ENCODE measurements at places on chromosomes 7 and 10. TPM values are rescaled to one million over a fixed set of nuclear protein-coding genes. Genes with fewer than 3 reads are reported as not detected.

The NEUROD6 gene
- not detected for polyA plus RNA-seq

The CFAP69 gene
- not detected for polyA plus RNA-seq

The KLHL7 gene
- polyA plus RNA-seq, result 21.0 TPM

The GJD4 gene
- not detected for polyA plus RNA-seq

The GIMAP8 gene
- polyA plus RNA-seq, result 22.5 TPM

The HOXA4 gene
- 0.20 TPM for polyA plus RNA-seq

The PRF1 gene
- polyA plus RNA-seq, result 2.7 TPM

The SPDYE1 gene
- not detected for polyA plus RNA-seq

The ELMO1 gene
- 46.6 TPM for polyA plus RNA-seq

The PDGFA gene
- polyA plus RNA-seq, result 0.29 TPM

The PSTK gene
- 4.7 TPM for polyA plus RNA-seq

The UPK3B gene
- not detected for polyA plus RNA-seq

The RARRES2 gene
- polyA plus RNA-seq, result not detected

The GPR141 gene
- polyA plus RNA-seq, result 25.4 TPM

DNA sequence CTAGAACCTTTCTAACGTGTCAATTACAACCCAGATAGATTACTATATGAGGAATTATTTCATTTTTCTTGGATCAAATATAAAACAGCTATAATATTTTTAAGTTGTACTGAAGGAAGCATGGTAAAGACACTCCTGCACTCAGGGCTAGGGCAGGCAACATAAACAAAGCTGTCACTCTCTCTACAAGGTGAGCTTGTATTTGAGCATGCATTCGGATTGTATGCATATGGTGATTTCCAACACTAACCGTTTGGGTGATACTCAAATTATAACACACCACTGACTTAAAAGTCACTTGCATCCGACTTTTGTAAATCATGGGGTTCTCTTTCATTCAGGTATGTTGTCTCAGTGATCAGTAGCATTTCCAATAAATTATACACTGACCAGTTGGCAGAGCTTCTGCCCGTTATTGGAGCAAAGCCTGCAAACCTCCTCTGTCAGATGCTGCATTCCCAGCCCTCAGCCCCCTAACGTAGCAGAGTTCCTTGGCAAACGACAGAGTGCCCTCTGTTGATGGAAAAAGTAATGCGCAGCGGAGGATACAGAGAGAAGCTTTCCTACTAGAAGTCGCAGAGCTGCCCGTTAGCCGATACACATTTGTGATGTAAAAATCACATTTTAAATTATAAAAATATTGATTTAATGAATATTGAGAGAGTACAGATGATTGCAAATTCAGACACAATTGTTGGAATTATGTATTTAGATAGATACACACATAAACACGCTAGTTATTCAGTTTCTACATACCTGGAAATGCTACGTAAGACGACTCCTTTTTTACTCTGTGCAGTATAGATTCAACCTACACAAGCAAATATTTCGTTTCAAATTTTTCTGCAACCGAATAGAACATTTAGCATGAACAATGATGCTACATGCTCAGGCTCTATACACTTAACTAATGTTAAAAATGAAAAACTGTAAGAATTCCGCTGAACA is 173.9 kb upstream of the SP4 start:
- DNase-seq, result no peak

- peak; percentile 84 for DNase-seq
Observed at GRCh38 chr10:86355571-86356038, 11.0 kb downstream of the GRID1 start.

DNA sequence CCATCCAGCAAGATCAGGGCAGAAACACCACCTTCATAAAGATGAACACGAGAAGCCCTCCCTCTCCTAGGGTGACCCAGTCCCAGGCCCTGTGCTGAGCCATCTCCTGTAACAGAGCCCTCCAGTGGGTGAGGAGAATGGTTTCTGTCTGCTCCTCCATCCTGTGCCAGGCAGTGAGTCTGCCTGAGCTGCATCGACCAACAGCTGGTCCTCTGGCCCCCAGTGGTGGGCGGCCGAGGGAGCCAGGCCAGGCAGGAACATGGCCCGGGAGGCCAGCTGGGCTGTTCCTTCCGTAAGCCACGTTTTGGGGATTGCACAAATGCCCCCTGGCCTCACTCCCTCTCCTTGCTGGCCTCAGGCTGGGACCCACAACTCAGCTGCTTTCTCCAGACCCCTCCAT is 73.5 kb downstream of the GRB10 start:
- DNase-seq, result no peak

DNA sequence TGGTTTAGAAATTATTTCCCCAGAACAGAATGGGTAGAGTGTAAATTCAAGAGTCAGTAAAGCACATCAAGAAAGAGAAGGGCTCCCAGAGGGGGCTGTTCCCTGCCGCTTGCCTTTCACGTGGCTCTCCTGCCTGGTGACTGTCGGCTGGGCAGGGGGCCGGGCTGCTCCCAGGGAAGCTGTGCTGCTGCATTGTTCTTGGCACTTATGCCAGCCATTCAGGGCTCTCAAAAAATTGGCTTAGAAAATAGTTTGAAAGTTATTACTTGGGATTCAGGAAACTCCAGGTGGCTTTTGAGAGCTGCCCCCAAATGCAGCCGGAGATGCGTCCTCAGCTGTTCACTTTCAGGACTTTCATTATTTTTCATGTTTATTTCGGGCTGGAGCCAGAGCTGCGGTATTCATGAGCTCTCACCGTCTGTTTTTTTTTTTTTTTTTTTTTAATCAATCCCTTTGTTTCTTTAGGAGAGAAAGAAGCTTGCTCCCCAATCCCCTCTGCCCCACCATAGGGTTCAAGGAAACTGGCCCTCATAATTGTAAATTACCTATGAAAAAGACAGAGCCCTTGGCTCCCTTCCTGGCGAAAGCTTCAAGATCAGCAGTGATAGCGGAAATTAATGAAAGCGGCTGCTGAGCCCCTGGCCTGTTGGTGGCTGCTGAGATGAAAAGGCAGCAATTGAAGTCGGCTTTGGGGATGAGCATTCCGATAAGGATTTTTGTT is 94.1 kb downstream of the SORCS3 start:
- no peak for DNase-seq

GRCh38 chr7:101549734-101550133 is 79.4 kb downstream of the MYL10 start:
- DNase-seq, result no peak

GRCh38 chr10:33252324-33252723 is 82.1 kb downstream of the NRP1 start:
- DNase-seq, result no peak

DNA sequence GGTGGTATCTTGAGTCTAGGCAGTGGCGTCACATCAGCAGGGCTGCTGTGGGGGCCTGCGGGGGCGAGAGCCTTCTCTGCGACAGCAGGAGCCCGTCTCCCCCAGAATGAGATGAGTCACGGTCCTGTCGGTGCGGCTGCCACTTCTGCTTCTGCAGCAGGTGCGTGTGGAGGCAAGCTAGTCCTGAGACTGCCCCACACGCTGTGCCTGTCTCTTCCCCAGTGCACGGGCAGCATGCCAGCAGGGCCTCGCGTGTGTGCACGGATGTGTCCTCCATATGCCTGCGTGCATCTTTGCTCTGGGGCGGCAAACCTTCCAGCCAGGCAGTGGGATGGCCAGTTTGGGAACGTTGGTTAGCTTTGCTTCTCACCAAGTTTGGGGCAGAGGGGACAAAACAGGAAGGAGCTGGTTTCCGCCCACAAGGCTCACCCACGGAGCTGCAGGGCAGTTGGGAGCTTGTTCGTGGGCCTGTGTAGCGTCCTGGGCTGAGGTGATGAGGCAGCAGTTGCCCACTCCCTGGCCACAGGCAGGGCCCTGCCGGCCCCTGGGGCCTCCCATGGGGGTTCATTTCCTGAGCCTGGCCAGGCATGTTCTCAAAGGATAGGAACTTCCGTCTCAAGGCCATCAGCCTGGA is 60.8 kb upstream of the PPIF start:
- peak; percentile 99 for DNase-seq

- DNase-seq, result no peak
Observed at GRCh38 chr7:98559958-98560357, 57.1 kb upstream of the NPTX2 start.

DNA sequence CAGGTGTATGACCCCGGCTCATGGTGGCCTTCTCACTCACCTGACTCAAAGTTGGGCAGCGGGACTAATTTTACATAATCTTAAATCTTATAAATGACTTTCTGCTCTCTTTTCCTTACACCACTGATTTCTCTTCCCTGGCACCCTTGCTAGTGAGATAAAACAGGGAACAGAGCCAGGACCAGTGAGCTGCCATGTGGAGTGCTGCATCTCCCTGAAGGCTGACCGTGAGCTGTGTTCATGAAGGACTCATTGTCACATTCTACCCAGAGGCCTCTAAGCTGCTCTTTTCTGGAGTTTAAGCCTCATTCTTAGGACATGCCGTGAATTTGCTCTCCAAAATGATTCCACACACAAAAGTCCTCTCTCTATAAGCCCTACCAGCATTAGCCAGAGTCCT is 762.3 kb downstream of the AUTS2 start:
- DNase-seq, result no peak

DNA sequence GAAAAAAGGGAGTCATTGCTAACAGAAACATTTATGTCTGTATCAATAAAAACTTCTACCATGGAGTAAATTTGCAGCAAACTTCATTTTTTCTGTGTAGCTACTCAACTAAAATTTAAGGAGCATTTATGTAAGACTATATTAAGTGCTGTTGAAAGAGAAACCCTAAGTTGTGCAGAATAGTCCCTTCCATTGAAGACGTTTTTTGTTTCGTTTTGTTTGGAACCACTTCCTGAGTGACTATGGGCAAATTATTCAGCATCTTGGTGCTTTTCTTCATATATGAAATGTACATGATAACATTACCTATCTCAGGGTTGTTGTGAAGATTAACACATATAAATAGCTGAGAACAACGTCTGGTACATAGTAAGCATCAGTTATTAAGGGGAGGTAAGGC is 24.3 kb downstream of the SEM1 start:
- DNase-seq, result no peak

GRCh38 chr7:43905956-43906330 is 453 bp downstream of the URGCP start:
- DNase-seq, result no peak

DNA sequence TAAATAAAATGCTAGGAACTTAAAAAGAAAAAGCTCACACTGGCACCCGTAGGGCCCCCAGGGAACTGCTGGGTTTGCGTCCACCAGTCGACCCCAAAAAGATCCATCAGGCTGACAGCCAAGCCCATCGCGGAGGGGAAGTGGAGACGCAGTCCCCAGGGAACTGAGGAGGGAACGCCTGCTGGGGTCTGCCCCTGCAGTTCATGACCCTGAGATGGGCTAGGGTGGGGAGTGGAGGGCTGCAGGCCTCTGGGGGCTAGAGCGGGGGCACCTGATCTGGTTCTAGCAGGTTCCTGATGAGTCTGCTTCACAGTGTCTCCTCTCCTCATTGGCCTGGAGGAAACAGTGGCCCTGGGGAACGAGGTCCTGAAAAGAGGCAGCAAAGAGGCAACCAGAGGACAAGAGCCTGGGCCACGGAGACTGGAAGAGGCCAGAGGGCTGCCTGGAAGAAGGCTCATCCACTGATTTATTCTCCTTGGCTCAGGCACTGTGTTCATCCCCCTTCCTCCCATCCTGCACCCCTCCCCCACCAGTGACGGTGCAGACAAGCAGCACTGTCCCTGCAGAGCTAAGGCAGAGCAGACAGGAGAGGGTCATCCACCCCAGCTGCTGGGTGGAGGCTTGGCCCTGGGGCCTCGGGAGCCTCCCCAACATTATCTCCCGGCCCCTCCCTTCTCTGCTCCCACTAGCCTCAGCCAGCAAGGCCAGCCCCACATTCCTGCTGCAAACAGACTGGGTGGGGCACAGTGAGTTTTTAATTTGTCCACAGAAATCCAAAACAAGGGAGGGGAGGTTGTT is 24.7 kb upstream of the HSPA12A start:
- DNase-seq, result no peak

DNA sequence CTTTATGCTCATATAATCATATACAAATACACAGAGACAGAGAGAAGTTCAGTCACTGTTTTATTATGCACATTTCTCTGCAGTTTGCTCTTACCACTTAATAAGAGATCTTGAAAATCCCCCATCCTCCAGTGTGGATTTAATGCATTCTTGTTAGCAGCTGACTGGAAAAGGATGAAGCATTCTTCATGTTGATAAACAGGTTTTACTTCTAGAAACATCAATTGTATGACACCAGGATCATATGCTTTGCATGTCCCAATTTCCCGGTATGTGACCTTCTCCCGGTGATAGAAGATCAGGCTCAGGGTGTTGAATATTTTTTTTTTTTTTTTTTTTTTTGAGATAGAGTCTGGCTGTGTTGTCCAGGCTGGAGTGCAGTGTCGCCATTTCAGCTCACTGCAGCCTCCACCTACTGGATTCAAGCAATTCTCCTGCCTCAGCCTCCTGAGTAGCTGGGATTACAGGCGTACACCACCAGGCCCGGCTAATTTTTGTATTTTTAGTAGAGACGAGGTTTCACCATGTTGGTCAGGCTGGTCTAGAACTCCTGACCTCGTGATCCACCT is 6.2 kb upstream of the CREB3L2 start:
- DNase-seq, result no peak

DNA sequence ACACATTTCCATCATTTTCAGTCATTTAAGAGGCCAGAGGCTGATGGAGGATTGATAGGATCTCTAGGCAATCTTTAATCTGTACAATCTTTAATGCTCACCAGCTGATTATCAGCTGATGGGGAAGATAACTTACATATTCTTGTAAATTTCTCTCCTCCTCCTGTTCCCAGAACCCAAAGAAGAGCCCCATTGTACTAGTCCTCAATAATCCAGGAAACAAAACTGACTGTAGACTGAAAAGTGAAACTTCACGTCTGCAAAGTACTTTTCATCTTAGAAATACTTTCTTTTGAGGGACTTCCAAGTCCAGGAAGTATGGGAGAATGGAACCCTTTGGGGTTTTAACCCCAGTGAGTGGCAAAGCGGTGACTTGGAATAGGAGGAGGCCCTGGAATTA is 283.3 kb downstream of the FRMD4A start:
- DNase-seq, result no peak

GRCh38 chr10:571166-571565 is 118.3 kb downstream of the DIP2C start:
- no peak for DNase-seq

DNA sequence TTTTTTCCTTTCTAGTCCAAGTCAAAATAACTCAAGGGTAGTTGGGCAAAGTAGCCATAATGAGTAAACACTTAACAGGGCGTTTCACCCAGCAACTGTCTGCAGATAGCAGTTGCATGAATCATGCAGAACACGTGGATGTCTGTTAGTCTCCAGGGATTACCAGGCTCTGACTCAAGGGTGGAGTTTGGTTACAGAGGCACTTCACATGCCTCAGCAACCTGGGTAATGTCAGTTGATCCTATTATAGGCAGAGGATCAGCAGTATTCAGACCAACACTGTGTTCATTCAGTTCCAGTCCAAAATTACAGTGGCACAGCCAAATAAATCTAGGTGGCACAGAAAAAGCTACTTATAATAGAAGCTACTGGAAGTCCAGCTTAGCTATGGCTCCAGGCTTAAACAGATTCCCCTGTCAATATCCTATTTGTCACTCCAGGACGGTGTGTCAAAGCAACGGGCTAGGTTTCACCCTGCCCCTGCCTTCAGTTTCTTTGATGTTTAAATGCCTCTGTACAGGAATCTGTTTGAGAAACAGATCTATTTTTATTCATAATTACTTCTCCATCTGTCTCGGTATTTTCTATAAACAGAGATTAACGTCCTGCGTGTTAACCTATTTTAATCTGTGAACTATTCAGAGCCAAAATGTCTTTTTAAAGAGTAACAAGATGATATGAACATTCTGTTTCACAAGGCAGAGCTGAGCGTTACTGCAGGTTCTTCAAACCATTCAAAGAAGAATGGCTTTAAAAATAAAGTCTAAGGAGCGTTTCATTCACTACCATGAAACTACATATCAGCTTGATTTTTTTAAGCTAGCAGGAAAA is 162.6 kb upstream of the AKR1E2 start:
- DNase-seq, result peak; percentile 60

- DNase-seq, result no peak
Observed at GRCh38 chr7:90320418-90320800, 695 bp downstream of the FAM237B start.

Measured in CD14-positive monocyte (primary cell).